ENCODE measurements at places on chromosomes 1 and 21.

- DNase-seq = no peak
These were observed 1157.6 kb upstream of the ADGRL4 start for GRCh38 chr1:80164150-80164549.

GRCh38 chr1:109327285-109327684 is 20.5 kb upstream of the MYBPHL start:
- DNase-seq = no peak

GRCh38 chr1:210523830-210524229 is 195.1 kb downstream of the HHAT start:
- no peak for DNase-seq

GRCh38 chr1:16187748-16188401 is 24.6 kb downstream of the ARHGEF19 start:
- peak; percentile 76 for DNase-seq

- DNase-seq = no peak
These were observed 36.6 kb downstream of the S100A10 start for GRCh38 chr1:151956957-151957497.

DNA sequence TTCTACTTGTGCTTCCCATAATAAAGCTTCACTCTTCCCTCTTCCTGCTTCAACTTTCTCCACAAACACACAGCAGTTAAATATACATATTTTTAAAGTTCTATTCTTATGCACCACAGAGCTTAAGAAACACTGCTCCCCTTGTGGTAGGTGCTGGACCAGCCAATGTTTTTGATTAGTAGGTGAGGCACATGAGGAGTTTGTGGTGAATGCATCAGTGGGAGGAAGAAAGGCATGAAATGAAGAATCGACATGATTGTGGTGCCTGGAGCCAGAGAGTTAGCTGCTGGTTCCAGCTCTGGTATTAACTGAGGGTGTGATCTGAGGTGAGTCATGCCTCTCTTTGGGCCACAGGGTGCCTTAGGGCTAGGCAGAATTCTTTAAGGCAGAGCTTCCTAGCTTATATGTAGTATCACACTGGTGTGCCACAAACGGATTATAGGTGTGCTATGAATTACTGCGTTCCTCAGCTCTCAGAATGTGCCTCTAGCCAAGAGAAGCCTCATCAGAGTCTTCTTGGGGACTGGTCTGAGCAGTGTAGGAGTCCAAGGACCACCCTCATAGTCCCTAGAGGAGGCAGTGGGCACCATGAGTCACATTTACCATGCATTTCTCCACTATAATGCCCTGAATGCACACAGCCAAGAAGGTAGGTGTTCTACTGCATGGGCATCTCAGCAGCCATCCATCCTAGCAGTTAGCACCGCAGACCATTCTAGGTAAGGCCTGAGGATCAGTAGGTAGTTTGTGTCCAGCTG is 97.4 kb upstream of the SGIP1 start:
- no peak for DNase-seq

DNA sequence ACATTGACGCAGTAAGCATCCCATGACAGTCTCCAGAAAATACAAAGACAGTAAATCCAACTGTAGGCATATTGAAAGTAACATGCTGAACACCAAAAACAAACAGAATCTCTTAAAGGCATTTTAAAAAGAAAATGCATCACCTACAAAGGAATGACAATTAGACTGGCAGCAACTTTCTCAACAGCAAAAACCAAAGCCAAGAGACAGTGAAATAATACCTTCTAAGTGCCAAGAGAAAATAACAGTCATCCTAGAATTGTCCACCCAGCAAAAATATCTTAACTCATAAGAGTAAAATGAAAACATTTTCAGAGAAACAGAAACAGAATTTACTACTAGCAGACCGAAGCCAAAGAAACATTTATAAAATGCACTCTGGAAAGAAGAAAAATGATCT is 20.0 kb downstream of the CCDC185 start:
- DNase-seq = no peak

Data from right lung (tissue), 10 donors.